Activated CD4-positive, alpha-beta T cell treated with anti-CD3 and anti-CD28 coated beads, Interleukin-10, Interleukin-2, amounts not matched to agents 100 ng/mL and 50 ng/mL, durations not matched to agents 16 hours and 8 hours (primary cell): ENCODE measurements at places on chromosomes 1 and 21.

DNA sequence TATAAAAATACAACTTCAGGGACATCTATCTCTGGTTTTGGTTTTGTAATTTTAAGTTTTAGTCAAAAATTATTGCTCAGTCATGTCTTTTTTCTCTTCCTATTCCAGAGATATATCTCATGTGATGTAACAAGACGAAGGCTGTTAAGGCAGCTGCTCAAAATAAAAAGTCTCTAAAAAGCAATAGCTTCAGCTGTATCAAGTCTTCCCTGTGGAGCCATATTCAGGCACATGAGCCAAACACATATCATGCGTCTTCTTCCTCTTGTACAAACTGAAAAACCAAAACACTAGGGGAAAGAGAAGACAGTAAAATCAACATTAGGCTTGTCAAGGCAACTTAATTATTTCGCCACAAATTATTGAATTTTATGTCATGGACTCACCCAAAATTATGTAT lies 240.7 kb downstream of the NRIP1 start:
- no peak for DNase-seq

- no peak for DNase-seq
Observed at GRCh38 chr1:83834621-83835264, 164.2 kb downstream of the TTLL7 start.

GRCh38 chr1:183199304-183199703 lies 13.2 kb downstream of the LAMC2 start:
- no peak for DNase-seq

GRCh38 chr1:201882665-201883132 lies 6.0 kb upstream of the SHISA4 start:
- DNase-seq: peak; percentile 8

GRCh38 chr21:44423941-44424607 lies 31.2 kb upstream of the LRRC3 start:
- no peak for DNase-seq

DNA sequence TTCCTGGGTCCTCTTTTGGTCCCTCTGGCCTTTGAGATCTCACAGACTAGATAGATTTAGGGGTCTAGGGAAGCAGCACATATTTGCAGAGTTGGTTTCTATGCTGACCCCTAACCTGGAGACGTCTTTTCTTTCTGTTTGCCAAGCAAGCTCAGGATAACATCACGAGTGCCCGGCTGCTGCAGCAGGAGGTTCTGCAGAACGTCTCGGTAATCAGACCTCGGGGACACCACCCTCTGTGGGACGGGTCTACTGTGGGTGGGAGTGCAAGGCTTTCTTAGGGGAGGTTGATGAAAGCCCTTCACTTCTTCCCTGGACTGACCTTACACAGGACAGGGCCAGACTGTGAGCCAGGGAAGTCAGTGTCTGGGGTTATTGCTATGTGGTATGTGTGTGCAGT lies 2.9 kb downstream of the IL24 start:
- no peak for DNase-seq

- DNase-seq: no peak
Observed at GRCh38 chr1:107405236-107405635, 264.4 kb downstream of the NTNG1 start.
